ENCODE measurements at places on chromosomes 1 and 21.
A peak's percentile ranks its signal among the peaks of the same experiment; 100 is the strongest.

GRCh38 chr1:184574588-184574987, 180.1 kb downstream of the EDEM3 start:
- no peak for DNase-seq

DNA sequence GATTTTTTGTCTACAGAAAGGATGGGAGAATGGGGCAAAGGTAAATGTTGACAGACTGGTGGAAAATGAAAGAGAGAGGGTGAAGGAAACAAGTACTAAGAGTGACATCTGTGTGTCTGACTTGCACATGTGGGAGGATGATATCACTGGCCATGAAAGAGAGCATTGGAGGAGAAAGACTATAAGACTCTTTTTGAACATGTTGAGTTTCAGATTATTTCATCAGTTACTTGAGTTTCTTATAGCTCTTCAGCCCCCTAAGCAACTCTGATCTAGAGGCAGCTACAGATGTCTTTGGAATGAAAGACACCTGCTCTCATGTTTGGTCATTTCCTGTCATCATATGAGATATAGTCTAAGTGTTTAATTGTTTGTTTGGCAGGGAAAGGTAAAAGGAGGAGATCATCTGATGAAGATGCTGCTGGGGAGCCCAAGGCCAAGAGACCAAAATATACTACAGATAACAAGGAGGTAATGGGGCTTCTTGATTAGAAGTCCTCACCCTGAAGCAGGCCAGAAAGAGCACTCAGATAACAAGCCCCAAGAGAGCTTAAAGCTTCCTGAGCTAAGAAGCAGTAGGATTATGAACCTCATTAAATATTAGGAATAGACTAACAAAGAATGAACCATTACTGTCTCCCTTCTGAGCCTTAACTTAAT, 4.5 kb downstream of the POLR3C start:
- no peak for DNase-seq

DNA sequence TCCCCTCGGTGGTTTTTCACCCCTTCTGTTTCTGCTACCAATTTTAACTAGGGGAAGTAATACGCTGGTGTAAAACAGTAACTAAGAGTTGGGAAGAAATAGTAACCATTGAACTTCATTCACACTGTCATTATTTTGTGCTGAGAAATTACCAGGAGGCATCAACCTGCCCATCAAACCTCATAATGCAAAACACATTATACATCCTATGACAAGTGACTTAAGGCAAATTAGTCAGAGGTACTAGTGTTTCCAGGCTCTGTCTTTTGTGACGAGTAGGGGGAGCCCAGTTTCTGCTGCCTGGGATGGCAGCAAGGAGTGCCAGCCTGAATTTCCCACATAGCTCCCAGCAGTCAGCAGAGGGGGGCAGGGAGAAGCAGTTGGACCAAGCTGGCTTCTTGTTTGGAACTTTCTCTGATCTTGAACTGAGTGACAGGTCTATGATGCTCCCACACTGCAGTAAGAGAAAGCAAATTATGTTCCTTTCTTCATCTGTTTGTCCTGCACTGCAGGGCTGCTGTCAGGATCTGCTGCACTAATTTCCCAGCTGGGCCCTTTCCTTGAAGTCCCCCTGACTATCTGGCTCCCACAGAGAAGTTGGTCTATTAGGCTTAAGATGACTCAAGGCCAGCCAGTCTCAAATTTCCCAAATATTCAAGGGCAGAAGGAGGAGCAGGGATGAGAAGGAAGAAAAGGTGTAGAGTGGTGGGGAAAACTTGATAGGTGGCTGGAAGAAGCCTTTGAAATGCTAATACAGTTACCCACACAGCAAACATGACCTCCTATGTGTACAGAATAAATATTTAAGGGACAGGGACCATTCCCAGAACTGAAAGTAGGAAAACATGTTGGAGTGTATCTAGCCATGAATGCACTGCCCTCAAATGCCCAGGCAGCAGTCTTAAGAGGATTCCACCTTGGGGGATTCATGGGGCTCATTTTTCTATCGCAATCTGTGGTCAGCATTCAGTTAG, 322.8 kb downstream of the SEC16B start:
- no peak for DNase-seq

DNA sequence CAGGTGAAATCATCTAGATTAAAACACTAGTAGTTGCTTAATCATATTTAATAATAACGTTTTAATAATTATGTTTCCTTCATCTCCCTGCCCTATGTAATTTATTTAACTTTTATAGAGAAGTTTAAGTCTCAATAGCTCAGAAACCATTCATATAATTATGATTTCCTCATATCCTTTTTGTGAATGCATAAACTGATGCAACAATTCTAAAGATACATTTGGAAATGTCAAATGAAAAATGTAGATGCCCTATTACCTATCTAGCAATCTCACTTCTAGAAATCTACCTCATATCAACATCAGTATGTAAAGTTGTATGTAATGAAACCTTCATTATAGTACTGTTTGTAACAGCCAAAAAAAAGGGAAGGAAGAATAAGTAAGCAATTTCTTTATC, 10.5 kb downstream of the DRAM2 start:
- no peak for DNase-seq

DNA sequence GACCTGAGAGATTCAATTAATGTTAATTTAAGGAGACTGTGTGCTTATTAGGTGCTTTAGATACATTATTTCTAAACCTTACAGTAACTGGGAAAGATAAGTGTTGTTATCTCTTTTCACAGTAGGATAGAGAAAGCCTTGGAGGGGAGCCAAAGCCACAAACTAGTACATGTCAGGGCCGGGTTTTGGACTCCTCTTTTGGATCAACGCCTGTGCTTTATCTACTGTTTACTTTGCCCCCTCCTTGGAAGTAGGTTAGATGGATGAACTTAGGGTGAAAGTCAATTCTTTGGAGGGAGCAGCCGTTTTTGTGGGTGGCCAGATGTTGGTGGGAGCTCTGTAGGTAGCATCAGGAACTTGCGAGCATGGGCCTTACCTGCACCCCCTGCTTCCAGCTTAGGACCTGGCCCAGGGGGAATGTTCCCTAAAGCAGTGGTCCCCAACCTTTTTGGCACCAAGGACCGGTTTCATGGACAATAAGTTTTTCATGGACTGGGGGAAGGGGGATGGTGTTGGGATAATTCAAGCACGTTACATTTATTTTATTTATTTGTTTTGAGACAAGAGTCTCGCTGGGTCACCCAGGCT, 1.7 kb downstream of the HHAT start:
- no peak for DNase-seq

GRCh38 chr1:6002714-6003501, 10.7 kb upstream of the NPHP4 start:
- DNase-seq, result no peak

GRCh38 chr1:64790832-64791487, 46.1 kb downstream of the RAVER2 start:
- no peak for DNase-seq

- DNase-seq, result no peak
These were observed 10.1 kb upstream of the ERICH3 start for GRCh38 chr1:74683656-74684055.

DNA sequence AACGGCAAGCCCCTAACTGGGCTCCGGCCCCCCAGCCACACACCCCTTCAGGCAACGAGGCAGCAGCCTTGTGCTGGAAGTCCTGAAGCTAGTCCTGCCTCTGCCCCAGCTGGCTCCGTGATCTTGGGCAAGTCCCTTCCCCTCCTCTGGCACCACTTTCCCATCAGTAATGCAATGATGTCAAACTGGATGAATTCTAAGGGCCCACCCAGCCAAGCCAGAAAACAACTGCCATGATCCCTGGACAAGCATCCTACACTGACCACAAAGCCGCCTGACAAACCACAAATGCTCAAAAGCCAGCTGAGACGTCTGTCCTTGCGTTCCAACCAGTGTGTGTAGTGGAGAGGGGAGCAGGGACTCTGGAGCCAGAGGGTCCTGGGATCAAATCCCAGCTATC, 26.8 kb downstream of the IFFO2 start:
- no peak for DNase-seq

GRCh38 chr1:62796221-62796620, 12.3 kb downstream of the ATG4C start:
- no peak for DNase-seq

DNA sequence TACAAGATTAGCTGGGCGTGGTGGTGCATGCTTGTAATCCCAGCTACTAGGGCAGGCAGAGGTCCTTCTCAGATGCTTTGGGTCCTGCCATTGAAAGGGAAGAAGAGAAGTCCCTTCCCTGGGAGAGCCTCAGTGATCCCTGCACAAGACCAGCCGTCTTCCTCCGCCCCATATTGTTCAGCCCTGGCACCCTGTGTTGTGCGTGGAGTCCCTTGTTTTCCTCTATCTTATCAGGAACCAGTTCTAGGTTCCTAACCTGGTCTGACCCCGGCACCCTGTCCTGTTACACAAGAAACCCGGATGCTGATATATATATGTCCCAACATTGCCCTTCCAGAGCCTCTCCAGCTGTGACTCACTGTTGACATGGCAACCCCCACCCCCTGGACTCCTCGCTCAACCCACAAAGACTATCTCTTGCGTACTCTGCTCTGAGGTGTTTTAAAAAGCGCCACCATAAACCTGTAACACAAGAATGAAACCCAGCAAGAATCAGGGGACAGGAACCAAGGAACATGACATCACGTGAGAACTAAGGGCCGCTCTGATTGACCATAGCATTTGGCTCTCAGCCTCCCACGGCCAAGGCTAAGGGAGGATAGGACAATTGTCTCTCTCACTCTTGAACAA, 4.8 kb downstream of the MX2 start:
- DNase-seq, result no peak

DNA sequence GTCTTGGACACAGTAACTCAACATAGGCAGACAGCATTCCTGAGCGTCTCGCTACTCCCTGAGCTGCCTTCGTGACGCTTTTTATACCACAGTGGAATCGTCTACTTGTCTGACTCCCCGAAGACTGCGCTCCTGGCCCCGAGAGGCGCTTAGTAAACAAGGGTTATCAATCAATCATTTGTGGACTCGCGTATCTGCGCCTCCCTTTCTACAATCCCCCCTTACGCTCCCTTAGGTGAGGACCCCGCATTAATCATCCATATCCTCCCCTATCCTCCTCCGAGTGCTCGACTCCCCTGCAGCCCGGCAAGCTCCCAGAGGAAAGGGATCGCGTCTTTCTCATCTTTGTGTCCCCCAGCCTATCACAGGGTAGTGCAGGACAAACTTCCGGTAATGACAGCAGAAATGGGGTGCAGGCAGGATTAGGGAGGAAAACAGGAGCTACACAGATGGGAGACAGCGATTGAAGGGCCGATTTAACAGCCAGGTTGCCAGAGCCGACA, 522 bp downstream of the TMEM59 start:
- DNase-seq, result peak; percentile 15

- DNase-seq, result no peak
These were observed 135.1 kb downstream of the CHD1L start for GRCh38 chr1:147377263-147378246.

- no peak for DNase-seq
These were observed 141.8 kb upstream of the ERRFI1 start for GRCh38 chr1:8167936-8168335.

GRCh38 chr21:44509539-44509938, 30.5 kb downstream of the KRTAP10-1 start:
- DNase-seq, result no peak

DNA sequence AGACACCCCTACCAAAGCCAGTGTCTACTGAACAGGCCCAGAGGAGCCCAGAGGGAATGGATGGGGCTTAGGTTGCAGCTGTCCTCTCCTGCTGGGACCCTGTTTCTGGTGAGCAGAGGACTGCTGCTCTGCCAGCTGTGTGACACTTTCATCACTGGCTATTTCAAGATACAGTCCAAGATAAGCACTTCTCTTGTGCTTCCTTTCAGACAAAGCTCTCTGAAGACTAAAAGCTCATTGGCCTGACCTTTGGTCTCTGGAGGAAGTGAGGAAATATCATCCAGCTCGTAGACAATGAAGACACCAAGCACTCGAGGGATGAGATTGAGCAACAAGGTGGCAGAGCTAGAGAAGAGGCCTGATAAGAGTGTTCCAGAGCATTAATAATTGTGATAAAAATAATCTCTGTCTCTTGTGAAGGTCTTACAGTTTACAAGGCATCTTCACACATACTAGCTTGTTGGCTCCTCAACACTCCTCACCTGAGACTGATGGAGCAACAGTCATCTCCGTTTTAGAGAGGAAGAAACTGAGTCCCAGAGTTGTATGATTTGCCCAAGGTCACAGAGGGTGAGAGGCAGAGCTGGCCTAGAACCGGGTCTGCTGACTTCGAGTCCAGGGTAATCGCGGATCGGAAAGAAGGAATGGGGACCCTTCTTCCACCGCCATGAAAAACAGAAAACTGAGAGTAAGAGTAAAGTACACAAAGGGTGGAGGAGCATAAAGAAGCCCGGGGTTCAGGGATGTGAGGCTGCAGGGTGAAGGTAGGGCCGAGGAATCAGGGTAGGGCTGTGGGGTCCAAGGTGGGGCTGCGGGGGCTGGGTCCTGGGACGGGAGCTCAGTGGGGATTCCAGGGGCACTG, 666 bp downstream of the PAFAH2 start:
- DNase-seq, result no peak

DNA sequence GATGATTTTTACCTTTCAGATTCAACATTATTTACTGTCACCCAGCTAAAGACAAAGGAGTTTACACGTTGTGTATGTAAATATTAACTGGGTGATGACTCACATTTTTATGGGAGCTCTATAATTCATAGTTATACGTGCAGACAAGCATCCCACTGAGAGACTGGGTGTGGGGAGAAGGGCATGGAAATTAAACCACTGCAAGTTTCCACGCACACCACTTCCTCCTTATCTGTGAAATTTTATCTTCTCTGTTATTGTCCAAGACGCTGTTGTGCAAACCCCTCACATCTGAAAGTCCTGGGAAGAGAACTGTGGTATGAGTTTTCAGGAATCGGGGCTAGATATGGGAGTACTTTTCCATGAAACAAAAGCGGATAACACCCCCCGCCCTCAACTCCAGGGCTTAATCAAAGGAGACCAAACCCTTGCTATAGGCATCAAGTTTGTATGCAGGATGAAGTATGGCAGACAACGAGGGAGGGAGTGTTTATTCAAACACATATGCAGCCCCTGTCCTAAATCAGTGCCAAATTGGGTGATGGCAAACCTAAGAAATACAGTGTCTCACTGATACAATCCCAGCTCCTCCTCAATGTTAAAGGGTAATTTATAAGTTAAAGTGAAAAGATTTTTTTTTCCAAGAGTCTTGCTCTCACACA, 23.3 kb upstream of the DPT start:
- no peak for DNase-seq

GRCh38 chr1:229137271-229137670, 133.6 kb upstream of the RAB4A start:
- DNase-seq, result no peak

DNA sequence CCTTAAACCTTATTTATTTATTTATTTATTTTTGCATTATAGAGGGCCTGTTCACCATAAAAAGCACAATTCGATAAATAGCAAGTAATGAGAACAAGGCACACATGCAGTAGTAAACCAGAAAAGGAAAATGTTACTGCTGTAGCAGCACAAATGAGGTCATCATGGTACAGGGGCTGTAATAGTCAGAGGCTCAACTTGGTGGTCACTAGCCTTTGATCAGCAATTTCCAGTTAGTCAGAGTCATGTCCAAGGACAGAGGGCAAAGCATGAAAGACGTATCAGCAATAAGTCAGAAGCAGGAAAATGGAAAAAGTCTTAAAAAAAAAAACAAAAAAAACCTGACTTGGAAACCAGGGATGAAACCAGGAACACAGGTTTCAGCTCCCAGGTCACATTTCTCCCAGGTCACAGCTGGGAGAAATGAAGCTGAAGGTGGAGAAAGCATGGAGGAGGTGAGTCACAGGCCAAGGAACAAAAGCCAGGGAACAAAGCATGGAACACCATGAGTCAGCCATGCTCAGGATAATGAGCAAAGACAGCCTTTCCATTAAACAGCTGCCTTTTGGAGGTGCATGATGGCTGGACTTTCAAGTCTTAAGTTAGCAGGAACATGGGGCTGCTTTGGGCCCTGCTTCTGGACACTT, 556.3 kb downstream of the LTN1 start:
- DNase-seq, result no peak
